ENCODE measurements at places on chromosomes 13 and 19. TPM values are rescaled to one million over a fixed set of nuclear protein-coding genes. Genes with fewer than 3 reads are reported as not detected.

Gene BORA
- total RNA-seq, result 6.8 TPM

Gene CCDC194
- not detected for total RNA-seq

Gene CACNA1A
- 0.04 TPM for total RNA-seq

Gene ZNF180
- total RNA-seq, result 8.5 TPM

Gene ALOX5AP
- 10.3 TPM for total RNA-seq

Gene IGFL3
- 0.40 TPM for total RNA-seq

Gene FCAR
- not detected for total RNA-seq

Gene NDUFA11
- 286 TPM for total RNA-seq

Gene PLVAP
- total RNA-seq, result not detected

Gene OLFM2
- 11.2 TPM for total RNA-seq

Gene RUBCNL
- total RNA-seq, result 0.12 TPM

Gene CELF5
- total RNA-seq, result 0.52 TPM

Data from A549 treated with Mapracorat at 1 μM for 4 hours (cell line).